ENCODE measurements at places on chromosomes 6 and 20.

DNA sequence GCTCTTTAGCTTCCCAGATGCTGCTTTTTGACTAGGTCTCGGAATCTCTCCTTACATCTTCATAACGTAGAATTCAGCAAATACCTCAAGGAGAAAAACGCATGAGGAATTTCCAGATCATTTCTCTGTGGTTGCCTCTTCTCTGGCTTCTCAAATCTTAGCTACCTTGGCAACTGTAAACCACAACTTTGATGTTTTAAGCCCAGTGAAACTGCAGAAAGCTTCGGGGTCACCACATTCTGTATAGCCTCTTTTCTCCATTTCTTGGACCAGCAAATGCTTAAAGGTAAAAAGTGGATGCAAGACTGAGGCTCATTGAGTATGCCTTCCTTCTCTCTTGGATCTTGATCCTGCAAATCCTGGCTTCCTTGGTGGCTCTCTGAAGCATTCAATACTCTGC, 125.5 kb upstream of the FBXL4 start:
- DNase-seq: no peak

DNA sequence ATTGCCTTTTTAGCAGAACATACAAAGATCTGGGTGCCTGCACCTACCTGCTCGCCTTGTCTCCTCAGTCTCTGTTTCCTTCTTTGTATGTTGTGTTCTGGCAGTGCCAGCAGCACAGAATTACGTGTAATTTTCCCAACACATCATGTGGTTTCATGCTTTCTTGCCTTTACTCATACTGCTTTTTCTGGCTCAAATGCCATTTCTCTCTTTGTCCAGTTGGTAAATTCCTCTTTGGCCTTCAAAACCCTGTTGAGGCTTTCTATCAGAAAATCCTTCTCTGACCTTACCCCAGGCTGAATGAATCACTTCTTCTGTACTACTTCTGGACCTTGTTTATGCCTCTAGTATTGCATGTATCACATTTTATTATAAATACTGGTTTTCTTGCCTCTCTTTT, 31.8 kb downstream of the L3MBTL3 start:
- DNase-seq: no peak

DNA sequence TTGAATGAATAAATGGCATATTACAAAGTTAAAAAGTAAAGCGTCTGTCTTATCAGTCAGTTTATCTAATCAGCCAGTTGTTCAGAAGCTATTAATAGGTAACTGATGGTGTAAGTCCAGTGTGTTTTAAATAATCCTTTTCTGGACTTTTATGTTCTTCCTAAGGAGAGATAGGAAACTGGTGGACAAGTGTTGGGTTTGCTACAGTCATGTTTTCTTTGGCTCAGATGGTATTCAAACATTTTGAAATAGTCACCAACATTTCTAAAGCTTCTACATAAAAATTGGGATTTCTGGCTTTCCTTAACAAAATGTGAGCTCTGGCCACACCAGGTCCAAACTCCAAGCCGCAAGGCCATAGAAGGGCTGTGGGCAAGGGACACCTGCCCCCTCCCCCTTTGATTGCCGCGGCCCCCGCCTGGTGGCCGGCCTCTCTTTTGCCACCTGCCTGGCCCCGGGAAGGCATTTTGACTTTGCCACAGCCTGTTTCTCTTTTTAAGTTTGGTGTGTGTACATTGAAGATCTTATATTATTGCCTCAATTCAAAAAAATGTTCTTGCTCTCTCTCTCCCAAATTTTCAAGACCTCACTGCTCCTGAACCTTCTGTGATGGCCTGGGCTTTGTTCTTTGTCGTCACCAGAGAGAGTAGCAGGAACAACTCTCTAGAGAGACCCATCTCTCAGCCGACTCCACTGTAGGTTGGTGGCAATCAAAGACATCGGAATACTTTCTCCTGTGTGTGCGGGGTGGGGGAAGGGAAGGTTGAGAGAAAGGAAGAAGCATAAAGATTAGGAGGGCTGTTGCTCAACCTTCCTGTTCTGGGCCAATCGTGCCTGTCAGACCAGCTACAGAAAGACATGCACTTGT, 84.0 kb upstream of the ZNF217 start:
- no peak for DNase-seq

DNA sequence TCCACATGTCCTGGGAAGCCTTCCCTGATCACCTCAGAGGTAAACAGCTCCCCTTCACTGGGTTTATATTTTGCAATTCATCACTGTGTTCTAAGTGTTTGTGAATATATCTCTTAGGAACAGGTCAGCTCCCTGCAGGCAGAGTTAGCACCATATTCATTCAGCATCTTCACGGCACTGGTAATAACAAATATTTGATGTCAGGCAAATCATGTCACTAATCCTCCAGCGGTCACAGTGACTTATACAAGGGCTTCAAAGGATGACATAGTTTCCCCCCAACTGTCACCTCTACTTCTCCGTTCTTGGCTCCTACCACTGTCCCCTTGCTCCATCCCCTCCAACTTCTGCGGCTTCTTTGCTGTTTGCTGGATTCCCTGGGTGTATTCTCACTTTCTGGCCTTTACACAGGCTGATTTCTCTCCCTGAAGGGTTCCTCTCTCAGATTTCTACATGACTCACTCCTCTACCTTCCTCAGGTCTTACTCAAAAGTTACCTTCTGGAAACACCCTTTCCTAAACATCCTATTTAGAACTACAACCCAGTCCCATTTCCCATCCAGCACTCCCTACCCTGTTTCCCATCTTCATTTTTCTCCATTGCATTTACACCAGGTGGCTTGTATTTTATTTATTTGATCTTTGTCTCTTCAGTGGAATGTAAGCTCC, 66.6 kb downstream of the NHLRC1 start:
- DNase-seq: no peak

DNA sequence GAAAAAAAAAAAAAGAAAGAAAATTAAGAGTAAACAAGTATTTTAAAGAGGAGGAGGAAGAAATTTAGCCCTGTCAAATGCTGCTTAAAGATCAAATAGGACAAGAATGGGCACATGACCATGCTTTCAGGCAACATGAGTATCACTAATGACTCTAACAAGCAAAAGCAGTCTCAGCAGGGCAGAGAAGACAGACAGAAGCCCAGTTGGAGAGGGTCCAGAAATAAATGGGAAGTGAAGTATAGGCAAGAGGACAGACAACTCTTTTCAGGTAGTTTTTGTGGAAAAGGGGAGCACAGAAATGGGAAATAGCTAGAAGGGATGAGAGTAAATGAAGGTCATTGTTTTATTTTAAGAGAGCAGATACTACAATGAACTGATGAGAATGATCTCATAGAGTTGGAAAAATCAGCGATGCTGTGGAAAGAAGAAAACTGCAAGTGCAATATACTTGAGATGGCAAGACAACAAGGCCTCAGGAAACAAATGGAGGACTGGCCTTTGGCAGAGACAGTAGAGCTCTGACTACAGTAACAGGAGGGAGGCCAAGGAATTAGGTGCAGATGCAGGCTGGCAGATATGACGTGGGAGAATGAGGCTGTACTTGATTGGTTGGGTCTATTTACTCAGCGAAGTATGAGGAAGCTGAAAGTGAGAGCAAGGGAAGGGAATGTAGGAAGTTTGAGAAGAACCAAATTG, 40.3 kb downstream of the KIF6 start:
- no peak for DNase-seq

DNA sequence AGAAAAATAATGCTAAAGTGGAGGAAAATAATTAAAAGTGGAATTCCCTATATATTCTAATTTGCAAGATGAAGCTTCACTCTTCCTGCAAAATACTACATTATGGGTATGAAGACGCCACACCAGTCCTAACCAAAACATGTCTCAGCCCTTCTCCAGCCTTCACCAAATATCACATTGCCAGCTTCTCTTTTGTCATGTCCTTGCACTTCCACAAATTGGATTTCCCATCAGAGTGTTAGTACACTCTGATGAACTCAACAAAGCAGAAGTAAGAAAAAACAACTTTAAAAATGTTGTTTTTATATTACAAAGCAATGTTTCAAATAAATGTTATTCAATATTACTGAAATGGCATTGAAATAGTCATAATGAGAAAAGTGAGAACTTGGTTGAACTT, 62.4 kb upstream of the RNF146 start:
- DNase-seq: no peak

DNA sequence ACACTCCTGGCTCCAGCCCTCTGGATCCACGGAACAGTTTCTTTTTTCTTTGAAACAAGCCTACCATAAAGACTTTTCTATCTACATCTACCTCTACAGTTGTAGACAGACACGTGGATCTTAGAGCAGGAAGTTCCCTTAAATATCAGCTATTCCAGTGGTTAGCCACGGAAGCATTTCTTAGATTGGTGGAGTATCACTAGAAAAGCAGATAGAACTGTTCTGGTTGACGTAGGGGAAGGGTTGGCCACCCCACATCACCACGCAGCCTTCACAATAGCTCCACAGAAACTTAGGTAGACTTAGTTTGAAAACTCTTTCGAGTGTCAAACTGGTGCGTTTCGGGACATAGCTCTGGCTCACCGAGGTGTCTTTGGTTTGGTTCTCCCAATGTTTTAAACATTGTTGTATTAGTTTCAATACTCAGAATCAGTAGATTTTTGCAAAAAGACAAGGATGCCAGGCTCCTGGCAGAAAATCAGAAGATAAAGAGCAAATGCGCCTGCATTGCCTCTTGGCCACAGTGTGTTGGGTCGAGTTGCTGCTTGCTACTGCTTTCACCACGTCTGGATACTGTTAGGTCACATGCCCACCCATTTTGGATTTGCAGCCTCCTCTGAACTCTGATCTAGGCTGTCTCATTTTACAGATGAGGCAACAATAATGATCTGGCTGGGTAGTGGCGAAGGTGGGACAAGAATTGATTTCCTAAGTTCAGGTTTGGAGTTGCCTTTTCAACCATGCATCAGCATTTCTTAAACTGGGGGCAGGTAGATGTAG, 71.5 kb upstream of the DTNBP1 start:
- no peak for DNase-seq
